ENCODE measurements at places on chromosomes 5 and 9. TPM values are rescaled to one million over a fixed set of nuclear protein-coding genes. Genes with fewer than 3 reads are reported as not detected.

- no peak for DNase-seq
Measured at GRCh38 chr5:140393738-140394137, 7.9 kb upstream of the ANKHD1 start.

- peak; percentile 77 for DNase-seq
Measured at GRCh38 chr5:134100283-134101091, 14.0 kb upstream of the TCF7 start.

DNA sequence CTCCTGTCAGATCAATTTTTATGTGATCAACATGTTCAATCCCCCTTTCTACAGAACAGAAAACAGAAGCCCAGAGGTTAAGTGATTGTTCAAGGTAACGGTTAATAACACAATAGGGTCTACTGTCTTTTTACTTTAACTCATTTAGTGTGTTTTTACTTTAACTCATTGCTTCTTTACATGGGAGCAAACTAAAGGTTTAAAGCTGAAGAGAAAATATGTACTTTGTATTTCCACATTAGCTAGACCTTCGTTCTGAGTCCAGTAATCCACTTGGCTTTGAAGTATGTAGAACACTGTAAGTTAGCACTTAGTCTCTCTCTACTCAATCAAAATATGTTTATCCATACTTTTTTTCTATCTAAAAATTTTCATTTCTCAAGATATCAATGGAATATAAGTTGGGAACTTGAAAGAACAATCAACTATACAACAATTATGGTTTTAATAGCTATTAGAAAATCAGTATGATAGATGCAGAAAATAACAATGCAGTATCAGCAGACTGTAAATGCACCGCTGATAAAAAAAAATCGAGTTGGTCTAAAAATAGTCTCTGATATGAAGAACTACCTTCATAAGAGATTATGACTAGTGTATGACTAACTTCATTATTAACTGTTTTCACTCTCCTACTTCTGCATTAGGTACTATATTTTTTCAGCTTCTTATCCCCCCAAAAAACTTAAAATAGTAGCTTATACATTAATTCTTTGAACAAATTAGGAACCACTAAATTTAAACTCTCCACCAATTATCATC is 20.6 kb downstream of the PGGT1B start:
- DNase-seq = no peak

GRCh38 chr9:25602400-25603044 is 75.7 kb downstream of the TUSC1 start:
- DNase-seq = no peak

The REEP2 gene
- total RNA-seq = 0.34 TPM

- DNase-seq = peak; percentile 25
Measured at GRCh38 chr5:43034591-43034968, 5.5 kb downstream of the ANXA2R start.

The SLC25A2 gene
- total RNA-seq = 0.22 TPM

The PLEKHG4B gene
- total RNA-seq = 0.17 TPM

GRCh38 chr5:111950660-111951059 is 193.7 kb upstream of the NREP start:
- DNase-seq = no peak

The TPPP gene
- 8.5 TPM for total RNA-seq

- peak; percentile 20 for DNase-seq
Measured at GRCh38 chr9:99231711-99232110, 9.6 kb downstream of the SEC61B start.

DNA sequence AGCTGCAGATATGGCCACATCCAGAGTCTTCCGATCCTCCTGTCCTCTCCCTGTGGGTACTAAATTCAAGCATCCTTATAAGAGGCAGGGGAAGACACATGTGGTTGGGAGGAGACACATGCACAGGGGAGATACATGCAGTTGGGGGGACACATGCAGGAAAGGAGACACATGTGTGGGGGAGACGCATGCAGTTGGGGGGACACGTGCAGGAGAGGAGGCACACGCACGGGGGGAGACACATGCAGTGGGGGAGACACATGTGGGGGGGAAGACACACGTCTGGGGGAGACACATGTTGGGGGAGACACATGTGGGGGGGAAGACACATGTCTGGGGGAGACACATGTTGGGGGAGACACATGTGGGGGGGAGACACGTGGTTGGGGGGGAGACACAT is 21.2 kb upstream of the OLFM1 start:
- no peak for DNase-seq

The SAPCD2 gene
- total RNA-seq = 0.19 TPM

DNA sequence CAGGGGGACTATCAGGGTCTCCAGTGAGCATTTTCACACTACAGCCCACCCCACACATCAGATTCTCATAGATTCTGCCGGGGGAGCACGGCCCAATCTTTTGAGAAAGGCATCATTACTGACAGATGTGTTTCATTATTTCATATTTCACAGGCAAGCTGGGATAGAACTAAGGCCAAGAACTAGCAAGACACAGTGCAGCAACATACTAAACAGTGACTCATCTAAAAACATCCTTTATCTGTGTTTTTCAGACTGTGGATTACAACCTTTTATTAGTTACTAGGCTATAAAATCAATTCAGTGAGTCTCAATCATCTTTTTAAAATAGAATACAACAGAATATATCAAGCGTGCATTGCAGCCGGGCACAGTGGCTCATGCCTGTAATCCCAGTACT is 59.8 kb downstream of the CPLANE1 start:
- no peak for DNase-seq

DNA sequence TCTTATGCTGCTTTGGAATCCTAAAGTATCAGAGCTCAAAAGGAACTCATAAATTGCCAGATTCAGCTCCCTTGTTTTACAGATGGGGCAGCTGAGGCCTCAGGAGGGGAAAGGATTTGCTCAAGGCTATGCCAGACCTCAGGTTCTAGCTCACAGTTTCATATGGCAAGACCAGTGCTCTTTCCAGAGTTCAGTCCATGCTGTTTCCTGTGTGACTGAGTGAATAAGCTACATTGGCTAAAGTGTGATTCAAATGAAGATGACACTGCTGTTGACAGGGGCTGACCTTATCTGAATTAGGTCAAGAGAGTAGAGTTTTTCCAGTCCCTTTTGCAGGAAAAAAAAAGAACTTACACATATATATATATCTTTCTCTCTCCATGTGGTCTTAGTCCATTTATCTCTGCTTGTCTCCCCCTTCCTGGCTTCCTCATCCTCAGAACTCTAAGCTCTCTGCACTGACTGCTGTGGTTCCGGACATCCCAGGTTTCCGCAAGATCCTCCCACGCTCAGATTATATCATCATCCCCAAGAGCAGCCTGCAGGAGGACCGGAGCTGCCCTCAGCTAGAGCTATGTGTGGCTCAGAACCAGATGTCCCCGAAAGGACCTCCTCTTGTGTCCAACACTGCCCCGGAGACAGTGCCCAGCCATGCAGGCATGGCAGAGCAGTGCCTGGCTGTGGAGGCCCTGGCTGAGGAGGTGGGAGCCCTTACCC is 9.3 kb downstream of the HMGXB3 start:
- DNase-seq = no peak

- no peak for DNase-seq
Measured at GRCh38 chr9:114153761-114154599, 1.4 kb upstream of the COL27A1 start.

DNA sequence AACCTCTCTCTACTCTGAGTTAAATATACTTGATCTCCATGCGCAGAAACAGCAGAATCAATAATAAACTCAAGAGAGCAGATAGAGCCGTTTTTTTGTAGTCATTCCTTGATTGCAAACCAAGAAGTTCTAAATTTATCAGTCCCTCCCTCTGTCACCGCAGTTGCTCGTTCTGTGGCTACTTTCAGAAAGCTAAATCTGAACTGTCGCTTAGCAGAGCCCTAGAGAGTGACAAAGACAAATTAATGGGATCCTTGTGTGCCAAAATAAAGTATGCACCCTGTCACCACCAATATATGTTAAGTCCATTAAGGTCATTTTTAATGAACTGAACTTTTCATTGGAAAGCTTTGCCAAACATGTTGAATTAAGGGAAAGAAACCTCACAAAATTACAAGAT is 218.3 kb downstream of the ADAMTSL1 start:
- no peak for DNase-seq

- no peak for DNase-seq
Measured at GRCh38 chr5:123554601-123555000, 42.6 kb downstream of the CSNK1G3 start.

DNA sequence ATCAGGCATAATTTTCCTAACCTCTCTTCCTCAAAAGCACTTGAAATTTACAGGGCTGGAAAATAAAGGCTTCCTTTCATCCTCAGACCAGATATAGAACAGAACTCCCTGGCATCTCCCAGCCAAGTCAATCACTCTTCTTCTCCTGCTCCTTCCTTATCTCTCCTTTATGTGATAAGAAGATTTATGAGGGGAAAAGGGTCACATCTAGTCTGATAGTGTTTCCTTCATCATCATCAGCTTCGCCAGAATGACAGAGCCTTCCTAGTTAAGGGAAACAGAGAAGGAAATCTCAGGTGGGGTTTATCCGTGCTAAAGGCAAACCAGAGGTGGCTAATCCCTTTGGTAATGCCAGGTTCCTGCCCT is 36.2 kb downstream of the LIX1 start:
- DNase-seq = no peak

The TMEM174 gene
- not detected for total RNA-seq

DNA sequence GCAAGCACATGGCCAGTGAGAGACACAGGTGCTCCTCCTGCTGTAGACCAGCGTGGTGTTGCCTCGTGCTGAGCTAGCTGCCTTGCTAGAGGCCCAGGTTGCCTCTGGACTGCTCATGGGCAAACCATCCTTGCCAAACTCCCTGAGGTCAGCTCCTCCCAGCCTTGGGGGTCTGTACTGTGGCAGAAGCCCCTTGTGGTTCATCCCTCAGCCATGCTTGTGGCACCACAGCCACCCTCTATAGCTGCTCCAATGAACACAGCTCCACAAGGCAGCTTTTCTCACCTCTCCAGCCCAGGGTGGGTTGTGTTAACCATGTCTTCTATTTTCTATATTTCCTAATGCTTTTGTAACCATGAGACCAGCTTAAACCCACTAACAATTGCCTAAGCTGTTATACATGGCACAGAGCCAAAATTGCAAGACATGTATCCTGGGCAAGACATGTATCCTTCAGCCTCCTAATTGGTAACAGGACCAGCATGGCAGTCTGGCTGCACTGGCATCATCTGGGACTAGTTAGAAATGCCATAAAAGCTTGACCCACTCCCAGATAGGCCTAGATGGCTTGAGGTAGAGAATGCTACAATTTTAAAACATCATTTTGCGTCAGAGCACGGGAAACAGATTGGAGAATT is 183.1 kb upstream of the S1PR3 start:
- no peak for DNase-seq

- DNase-seq = no peak
Measured at GRCh38 chr9:114229295-114229694, 74.0 kb downstream of the COL27A1 start.

GRCh38 chr9:109313351-109313750 is 7.5 kb downstream of the EPB41L4B start:
- DNase-seq = no peak

GRCh38 chr5:88183255-88183654 is 85.4 kb downstream of the TMEM161B start:
- DNase-seq = no peak

- DNase-seq = no peak
Measured at GRCh38 chr5:61625681-61626621, 293.9 kb downstream of the ZSWIM6 start.

- DNase-seq = no peak
Measured at GRCh38 chr5:92641031-92641962, 939.7 kb downstream of the NR2F1-AS1 start.

The MGAT1 gene
- total RNA-seq = 49.0 TPM

DNA sequence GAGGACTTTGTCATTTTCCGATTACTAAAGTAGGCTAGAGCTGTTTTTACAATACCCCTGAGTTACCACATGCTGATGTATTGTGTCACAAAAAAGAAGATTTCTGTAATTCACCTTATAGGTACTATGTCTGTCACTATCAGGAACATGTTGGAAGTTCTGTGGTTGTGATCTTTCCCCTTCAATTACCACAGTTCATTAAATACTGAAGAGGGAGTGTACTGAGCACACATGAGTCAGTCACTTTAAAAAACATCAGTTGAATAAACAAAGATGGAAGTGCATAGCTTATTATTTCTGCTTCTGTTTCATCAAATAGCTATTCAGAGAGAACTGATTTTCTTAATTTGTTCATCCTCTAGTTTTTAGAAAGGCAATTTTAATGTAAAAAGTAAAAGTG is 31.7 kb downstream of the AP3S1 start:
- DNase-seq = no peak

The SLC27A4 gene
- total RNA-seq = 3.1 TPM

DNA sequence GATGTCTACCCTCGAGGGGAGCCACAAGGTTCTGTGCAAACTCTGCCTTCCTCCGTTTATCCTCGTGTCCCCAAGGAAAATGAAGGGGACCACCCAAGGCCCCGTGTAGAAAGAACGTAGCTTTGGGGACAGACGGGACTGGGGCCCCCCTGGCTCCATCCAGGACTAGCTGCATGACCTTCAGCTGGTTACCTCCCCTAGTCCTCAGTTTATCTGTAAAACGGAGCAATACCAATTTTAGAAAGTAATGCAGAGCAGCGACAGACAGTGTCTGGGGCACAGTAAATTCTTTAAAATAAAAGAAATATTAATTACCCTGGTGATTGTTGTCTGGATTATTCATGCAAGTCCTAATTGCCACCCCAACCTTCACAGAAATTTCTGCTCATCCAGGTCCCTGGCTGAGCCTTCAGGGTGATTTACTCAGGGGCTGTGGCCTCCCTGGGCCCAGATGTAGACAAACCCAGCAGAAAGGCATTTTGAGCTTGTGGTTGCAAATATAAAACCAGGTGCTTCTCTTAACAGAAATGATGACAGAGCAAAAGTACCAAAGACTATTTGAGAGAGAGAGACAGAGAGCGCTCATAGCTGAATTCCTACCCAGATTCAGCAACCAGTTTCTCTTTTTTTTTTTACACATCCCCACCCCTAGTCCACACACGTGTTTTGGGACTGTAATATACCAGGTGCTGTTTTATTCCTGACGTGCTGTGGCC is 155.1 kb upstream of the SMIM23 start:
- DNase-seq = no peak

DNA sequence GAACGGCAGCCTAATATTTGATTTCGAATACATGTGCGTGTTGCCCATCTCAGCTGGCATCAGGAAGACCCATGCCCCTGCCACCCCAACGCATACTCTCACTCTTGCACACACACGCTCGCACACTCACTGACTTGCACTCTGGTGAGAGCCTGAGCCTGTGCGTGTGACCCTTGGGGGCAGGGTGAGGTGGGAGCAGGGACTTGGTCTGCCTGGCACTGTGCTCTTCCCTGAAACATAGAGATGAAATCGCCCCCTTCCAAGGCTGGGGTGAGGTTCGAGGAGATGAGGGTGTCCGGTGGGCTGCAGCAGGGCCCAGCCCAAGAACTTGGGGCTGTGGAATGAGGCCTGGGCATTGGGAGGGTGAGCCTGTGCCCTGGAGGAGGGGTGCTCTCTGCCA is 1.2 kb downstream of the LCN9 start:
- DNase-seq = no peak

Data from CD4-positive, alpha-beta T cell (primary cell).